Activated B cell treated with CpG ODN at 0.5 μM for 24 hours (primary cell): ENCODE measurements at places on chromosomes 4 and X. TPM values are rescaled to one million over a fixed set of nuclear protein-coding genes. Genes with fewer than 3 reads are reported as not detected.

DNA sequence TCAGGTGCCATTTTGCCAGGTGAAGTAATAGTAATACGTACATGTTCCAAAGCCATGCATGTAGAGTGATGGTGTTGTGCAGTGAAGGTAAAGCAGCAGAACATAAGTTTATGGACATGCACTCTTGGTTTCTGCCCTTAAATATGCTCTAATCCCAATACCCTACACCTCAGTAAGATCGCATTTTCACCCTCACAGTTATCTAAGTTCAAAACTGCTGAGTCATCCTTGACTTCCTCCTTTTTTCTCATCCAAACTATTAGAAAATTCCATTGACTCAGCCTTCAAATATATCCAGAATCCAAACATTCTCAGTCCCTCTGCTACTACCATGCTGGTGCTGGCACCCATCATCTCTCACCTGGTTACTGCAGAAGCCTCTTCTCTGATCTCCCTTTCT is 652.9 kb upstream of the IGFBP7 start:
- H3K4me1 ChIP-seq, result no peaks in the 10 kb centered on the region
- DNase-seq, result no peak
- no peaks in the 10 kb centered on the region for H3K27me3 ChIP-seq
- no peak overlapping the region for H3K27ac ChIP-seq

GRCh38 chr4:7398104-7398423 is 36.7 kb downstream of the PSAPL1 start:
- DNase-seq, result no peak
- H3K36me3 ChIP-seq, result no peaks in the 10 kb centered on the region
- H3K4me1 ChIP-seq, result no peaks in the 10 kb centered on the region

DNA sequence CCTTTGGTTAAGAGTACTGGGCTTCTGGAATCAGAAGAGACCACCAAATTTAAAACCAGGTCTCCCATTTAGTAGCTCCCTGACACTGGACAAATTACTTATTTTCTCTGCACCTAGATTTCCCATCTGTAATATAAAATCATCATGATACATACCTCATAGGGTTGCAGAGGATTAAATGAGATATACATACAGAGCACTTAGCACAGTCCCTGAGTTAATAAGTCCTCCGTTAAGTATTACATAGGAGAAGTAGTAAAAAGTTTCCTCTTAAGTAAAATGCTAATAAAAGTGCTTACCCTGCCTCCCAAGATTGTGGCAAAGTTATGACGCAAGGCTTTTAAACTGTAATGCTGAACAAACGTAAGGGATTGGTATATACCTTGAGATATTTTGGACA is 539 bp upstream of the CHIC1 start:
- H3K4me3 ChIP-seq, result peak overlapping the region; percentile 97
- peaks cover 27% of the 10 kb centered on the region for H3K4me1 ChIP-seq
- H3K36me3 ChIP-seq, result peaks cover 5% of the 10 kb centered on the region

Gene TMEM35A
- not detected in 2 replicates for total RNA-seq

Gene RAB33B
- total RNA-seq, result 6.8 and 7.2 TPM in 2 replicates

Gene SPACA5
- not detected in 2 replicates for total RNA-seq

DNA sequence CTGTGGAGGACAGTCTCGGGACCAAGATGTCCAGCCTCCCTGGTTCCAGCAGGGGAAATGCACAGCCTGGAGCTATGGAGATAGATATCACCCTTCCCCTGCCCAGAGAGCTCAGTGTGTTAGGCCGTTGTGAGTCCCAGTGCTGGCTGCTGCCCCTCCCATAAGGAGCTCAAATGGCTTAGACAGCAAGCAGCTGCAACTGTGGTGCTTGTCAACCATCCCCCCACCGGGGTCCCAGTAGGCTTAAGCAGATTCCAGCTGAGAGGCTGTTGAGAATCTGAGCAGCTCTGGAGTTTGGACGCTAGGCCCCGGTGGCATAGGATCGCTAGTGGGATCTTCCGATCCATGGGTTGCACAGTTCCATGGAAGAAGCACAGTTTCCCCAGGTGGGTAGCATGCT is 181.8 kb upstream of the POF1B start:
- no peaks in the 10 kb centered on the region for H3K4me1 ChIP-seq
- no peaks in the 10 kb centered on the region for H3K27me3 ChIP-seq
- no peaks in the 10 kb centered on the region for H3K36me3 ChIP-seq
- DNase-seq, result no peak

- H3K27me3 ChIP-seq, result peaks cover 2% of the 10 kb centered on the region
- no peaks in the 10 kb centered on the region for H3K4me1 ChIP-seq
- no peaks in the 10 kb centered on the region for H3K36me3 ChIP-seq
- H3K4me3 ChIP-seq, result no peak overlapping the region
- no peak overlapping the region for H3K27ac ChIP-seq
Measured at GRCh38 chr4:1603413-1604135, 80.5 kb downstream of the FAM53A start.

DNA sequence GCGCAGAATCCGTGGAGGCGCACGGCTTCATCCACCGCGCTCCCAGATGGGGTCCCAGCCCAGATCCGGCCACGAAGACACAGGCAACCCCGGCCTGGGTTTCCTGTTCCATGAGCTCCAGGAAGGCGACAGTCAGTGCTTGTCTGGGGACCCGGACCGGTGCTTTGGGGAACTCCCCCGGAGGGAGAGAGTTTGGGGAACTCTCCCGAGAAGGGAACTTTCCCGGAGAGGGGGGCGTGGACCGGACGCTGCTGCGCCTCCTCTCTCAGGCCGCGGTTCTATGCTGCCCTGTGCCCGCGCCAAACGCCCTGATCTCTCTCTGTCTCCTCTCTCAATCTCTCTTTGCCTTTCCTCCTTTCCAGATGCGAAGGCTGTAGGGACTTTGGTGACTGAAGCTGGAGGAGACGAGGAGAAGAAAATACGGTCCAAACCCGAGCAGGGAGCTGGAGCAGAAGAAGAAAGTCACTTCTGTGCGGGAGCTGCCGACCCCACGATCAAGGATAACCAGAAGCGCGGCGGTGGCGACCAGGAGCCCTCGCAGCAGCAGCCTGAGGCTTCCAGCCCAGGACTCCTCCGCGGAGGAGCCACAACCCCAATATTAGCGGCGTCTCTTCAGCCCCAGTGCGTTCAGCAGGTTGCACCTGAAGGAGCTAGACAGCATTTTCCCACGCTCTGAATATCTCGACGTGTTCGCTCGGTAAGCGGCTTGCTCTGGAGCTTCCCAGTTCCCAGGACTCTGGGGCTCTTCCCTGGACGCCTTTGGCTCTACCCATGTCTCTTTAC is 47.6 kb upstream of the NKAP start:
- peaks cover 24% of the 10 kb centered on the region for H3K27me3 ChIP-seq
- peaks cover 21% of the 10 kb centered on the region for H3K4me1 ChIP-seq
- H3K27ac ChIP-seq, result no peak overlapping the region

- H3K4me3 ChIP-seq, result peak overlapping the region; percentile 94
- H3K27ac ChIP-seq, result peak overlapping the region; percentile 43
- H3K27me3 ChIP-seq, result no peaks in the 10 kb centered on the region
Measured at GRCh38 chr4:118280501-118281218, 72.1 kb downstream of the PRSS12 start.

Gene NSG1
- total RNA-seq, result not detected in 2 replicates

Gene FAM9C
- not detected in 2 replicates for total RNA-seq

DNA sequence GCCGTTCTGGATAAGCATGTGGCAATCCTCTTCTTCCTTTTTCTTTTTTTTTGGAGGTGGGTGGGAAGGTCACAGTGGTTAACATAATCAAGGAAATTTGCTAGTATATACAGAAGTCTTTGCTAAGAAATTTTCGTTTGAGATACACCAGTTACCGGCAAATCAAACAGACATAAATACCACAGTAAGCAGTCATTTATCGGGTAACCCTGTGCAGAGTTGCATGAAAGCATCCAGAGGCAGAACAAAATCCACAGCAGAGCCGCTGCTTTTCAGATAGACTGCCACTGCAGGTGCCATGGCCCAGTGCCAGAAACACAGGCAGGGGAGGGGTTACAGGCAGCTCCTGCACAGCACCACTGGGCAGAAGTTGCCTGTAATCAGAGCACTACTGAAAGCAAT is 179.1 kb upstream of the MAB21L2 start:
- no peaks in the 10 kb centered on the region for H3K4me1 ChIP-seq
- peaks cover 21% of the 10 kb centered on the region for H3K36me3 ChIP-seq
- H3K4me3 ChIP-seq, result no peak overlapping the region
- no peak for DNase-seq
- H3K27me3 ChIP-seq, result no peaks in the 10 kb centered on the region
- H3K27ac ChIP-seq, result no peak overlapping the region

- DNase-seq, result no peak
- no peak overlapping the region for H3K27ac ChIP-seq
- no peaks in the 10 kb centered on the region for H3K36me3 ChIP-seq
Measured at GRCh38 chr4:71941001-71941400, 90.8 kb upstream of the NPFFR2 start.

- DNase-seq, result no peak
- no peak overlapping the region for H3K27ac ChIP-seq
- no peaks in the 10 kb centered on the region for H3K27me3 ChIP-seq
- H3K4me3 ChIP-seq, result no peak overlapping the region
- no peaks in the 10 kb centered on the region for H3K4me1 ChIP-seq
- H3K36me3 ChIP-seq, result no peaks in the 10 kb centered on the region
Measured at GRCh38 chr4:4328840-4329239, 38.8 kb downstream of the ZBTB49 start.

- no peak overlapping the region for H3K27ac ChIP-seq
- H3K36me3 ChIP-seq, result no peaks in the 10 kb centered on the region
- DNase-seq, result no peak
- no peak overlapping the region for H3K4me3 ChIP-seq
- no peaks in the 10 kb centered on the region for H3K27me3 ChIP-seq
Measured at GRCh38 chr4:84238247-84239090, 260.6 kb downstream of the NKX6-1 start.

GRCh38 chrX:131728295-131729145 is 184.6 kb downstream of the OR13H1 start:
- no peaks in the 10 kb centered on the region for H3K36me3 ChIP-seq
- no peaks in the 10 kb centered on the region for H3K27me3 ChIP-seq
- no peak for DNase-seq
- H3K4me1 ChIP-seq, result peaks cover 13% of the 10 kb centered on the region
- no peak overlapping the region for H3K27ac ChIP-seq

DNA sequence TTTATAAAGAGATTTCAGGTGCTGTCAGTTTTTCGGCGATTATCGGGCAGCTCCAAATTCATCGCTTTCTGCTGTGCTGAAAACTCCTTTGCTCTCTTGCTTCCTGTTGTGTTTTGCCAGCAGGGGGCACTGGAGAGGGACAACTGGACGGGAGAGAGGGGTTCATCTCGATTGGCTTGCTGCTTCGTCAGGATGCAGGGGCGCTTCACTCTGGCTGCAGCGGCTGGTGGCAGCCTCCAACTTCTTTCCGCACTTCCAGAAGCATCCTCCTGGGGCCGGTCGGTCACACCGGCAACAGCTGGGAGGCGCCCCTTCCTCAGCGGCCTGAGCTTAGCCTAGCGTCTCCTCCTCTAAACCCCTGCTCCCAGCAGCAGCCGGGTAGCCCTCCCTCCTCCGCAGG is 29.5 kb downstream of the MSL3 start:
- no peak overlapping the region for H3K27ac ChIP-seq
- no peaks in the 10 kb centered on the region for H3K27me3 ChIP-seq
- peak; percentile 46 for DNase-seq
- peaks cover 27% of the 10 kb centered on the region for H3K4me1 ChIP-seq
- H3K4me3 ChIP-seq, result peak overlapping the region; percentile 53
- no peaks in the 10 kb centered on the region for H3K36me3 ChIP-seq

Gene MSX1
- not detected in 2 replicates for total RNA-seq

DNA sequence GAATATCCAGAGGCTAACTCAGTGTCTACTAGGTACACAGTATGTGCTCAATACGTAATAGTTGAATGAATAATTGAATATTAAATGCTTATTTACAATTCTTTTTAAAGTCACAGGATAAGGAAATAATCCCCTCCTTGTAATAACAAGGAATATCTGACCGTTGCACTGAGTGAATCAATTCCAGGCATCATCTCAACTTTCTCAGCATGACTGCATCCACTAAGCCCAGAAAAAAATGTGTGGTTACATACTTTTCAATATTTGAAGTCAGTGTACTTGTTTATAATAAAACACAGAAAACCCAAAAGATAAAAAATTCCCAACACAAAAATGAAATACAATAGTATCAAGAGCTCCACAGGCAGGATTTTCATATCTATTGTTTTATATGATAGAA is 105.4 kb downstream of the TMEM144 start:
- no peak for DNase-seq
- no peaks in the 10 kb centered on the region for H3K4me1 ChIP-seq

DNA sequence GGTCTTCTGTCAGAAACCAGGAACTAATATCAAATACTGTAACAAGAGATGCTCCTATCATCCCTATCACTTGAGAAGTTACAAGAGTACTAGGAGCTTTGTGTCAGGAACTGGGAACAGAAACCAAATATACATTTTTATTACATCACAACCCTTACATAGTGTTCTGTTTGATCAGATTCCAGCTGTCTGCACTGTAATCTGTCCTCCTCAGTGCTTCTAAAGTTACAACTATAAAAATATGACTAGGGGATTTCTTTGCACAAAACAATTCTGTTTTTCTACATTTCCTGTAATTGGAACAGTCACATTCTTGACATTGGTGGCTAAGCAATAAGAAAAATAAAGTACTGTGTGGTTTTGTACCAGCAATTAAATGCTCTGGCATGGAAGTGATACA is 686.0 kb downstream of the PDHA2 start:
- H3K4me1 ChIP-seq, result no peaks in the 10 kb centered on the region
- H3K27ac ChIP-seq, result no peak overlapping the region
- no peak overlapping the region for H3K4me3 ChIP-seq
- no peaks in the 10 kb centered on the region for H3K27me3 ChIP-seq
- no peaks in the 10 kb centered on the region for H3K36me3 ChIP-seq

GRCh38 chrX:69093960-69094871 is 71.0 kb downstream of the PJA1 start:
- no peaks in the 10 kb centered on the region for H3K27me3 ChIP-seq
- H3K4me1 ChIP-seq, result no peaks in the 10 kb centered on the region
- no peak overlapping the region for H3K27ac ChIP-seq
- DNase-seq, result no peak
- H3K36me3 ChIP-seq, result no peaks in the 10 kb centered on the region
- no peak overlapping the region for H3K4me3 ChIP-seq

Gene BEX1
- total RNA-seq, result 0.84 TPM in 1 of 2 replicates, not detected in the other

GRCh38 chr4:73416423-73417087 is 12.5 kb downstream of the ALB start:
- H3K27ac ChIP-seq, result no peak overlapping the region
- no peaks in the 10 kb centered on the region for H3K4me1 ChIP-seq
- H3K27me3 ChIP-seq, result no peaks in the 10 kb centered on the region
- H3K36me3 ChIP-seq, result no peaks in the 10 kb centered on the region
- no peak overlapping the region for H3K4me3 ChIP-seq

DNA sequence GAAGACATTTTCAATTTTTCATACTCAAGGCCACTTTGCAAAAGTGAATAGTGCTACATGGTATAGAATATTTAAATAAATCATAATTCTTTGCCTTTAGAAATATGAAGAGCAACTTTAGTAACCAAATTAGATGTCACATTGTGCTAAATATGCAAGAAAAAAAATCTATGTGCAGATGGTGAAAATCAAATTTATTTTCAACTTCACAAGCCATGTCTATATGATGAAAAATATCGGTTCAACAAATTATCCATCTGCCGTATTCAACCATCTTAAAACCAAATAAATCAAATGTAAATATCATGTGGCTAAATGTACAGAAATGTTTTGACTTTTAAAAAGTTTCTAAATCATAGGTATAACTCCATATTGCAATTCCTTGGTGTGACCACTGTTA is 398.2 kb downstream of the PABPC4L start:
- no peaks in the 10 kb centered on the region for H3K4me1 ChIP-seq
- H3K36me3 ChIP-seq, result no peaks in the 10 kb centered on the region
- H3K27ac ChIP-seq, result no peak overlapping the region
- H3K4me3 ChIP-seq, result no peak overlapping the region

- no peaks in the 10 kb centered on the region for H3K4me1 ChIP-seq
- no peak for DNase-seq
- no peak overlapping the region for H3K4me3 ChIP-seq
- no peaks in the 10 kb centered on the region for H3K27me3 ChIP-seq
- H3K36me3 ChIP-seq, result no peaks in the 10 kb centered on the region
Measured at GRCh38 chrX:10800796-10801195, 180.4 kb upstream of the MID1 start.
